ENCODE measurements at places on chromosomes 13 and 19.

- DNase-seq = no peak
Observed at GRCh38 chr13:95235199-95235756, 66.0 kb downstream of the ABCC4 start.

DNA sequence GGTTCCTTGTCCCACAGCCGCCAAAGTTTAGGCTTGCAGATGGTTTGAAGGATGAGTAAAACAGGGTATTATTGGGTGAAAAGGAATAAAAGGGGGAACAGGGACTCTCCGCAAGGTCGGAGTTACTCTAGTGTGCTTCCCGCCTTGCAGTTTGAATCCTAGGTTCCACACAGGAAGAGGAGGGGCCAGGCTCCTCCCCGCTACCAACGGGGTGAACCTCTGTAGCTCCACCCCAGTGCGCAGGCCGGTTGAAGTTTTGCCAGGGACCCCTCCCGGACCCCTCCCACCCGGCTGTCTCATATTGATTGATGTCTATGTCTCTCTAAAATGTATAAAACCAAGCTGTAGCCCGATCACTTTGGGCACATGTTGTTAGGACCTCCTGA, 11.6 kb upstream of the GTF2F2 start:
- no peak for DNase-seq

DNA sequence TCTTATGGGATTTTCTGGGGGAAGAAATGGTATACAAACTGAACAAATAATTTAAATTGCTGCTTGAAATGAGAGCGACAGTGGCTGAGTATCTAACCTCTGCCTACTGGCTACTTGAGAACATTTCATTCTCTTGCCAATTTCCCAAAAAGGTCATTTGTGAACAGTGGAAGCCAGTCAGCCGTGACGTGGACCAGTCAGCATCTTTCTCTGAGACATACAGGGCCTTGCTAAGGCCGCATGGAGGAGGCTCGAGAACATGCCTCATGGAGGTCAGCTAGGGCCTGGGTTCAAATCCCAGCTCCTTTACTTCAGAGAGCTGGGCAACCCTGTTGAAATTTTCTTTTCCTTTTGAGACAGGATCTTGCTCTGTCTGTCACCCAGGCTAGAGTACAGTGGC, 20.3 kb downstream of the ZC3H4 start:
- DNase-seq = no peak

GRCh38 chr13:106722620-106723019, 154.7 kb upstream of the ARGLU1 start:
- DNase-seq = no peak

- DNase-seq = no peak
Observed at GRCh38 chr13:32126278-32126677, 94.7 kb downstream of the FRY start.

DNA sequence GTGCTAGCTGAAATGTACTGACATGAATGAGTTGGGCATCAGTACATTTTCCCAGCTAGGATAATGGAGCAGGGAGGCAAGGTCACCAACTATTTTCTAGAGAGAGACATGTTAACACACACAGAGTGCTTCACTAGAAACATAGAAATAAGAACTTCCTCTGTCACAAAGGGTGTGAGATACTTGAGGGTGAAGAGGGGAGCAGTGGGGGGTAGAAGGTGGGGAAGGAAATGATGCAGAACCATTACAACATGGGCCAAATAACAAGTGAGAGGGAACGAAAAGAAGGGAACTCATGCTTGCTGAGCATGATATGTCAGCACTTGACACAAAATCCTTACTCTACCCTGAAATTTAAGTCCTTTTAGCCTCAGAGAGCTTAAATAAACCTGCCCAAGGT, 87.8 kb upstream of the RFC3 start:
- DNase-seq = no peak

DNA sequence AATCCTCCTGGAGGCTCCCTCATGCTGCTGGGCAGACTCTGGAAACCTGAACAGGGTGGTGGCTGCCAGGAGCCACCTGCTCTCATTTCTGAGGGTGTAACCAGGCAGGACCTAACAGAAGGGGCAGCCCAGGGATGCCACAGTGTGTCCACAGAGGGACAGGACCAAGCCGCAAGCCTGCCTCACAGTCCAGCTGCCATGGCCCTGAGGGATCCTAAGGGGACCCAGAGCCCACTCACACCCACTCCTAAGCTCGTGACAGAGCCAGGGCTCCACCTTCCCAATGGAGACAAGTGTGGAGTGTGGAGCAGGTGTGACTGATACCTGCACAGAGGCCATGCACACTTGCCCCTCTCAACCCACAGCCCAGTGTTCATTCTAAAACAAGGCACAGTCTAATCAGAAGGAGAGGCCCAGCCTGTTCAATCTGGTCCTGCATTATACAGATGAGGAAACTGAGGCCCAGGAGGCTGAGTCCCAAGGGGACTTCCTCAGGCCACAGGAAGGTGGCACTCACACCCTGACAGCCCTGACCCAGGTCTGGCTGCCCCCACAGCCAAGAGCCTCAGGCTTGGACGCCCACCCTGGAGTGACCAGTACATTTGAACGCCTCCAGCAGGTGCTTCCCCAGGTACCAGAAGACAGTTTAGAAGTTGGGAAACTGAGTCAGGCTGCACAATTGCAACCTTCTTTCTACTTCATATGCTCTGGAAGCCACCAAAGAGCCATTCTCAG, 220.1 kb downstream of the TUBA3C start:
- DNase-seq = no peak

GRCh38 chr13:33284031-33284430, 1.5 kb downstream of the STARD13 start:
- no peak for DNase-seq

DNA sequence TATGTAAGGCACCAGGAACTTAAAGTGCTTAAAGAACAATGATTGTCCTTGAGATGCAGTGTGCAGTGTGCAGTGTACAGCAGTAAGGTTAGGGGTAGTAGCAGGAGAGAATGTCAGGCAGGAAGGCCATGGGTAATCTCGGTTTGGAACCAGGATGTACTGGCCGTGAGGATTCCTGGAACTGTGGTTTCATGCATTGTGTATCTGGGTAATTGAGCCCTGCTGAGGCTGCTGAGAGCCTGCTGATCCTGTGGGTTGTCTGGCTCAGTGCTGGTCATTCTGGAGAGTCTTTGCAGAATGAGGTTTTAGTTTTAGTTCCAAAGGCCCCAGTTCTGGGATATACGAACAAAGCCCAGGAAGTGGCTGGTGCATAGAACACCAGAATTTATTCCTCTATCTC, 71.0 kb downstream of the ZNF568 start:
- no peak for DNase-seq

GRCh38 chr19:46270521-46271256, 26.2 kb upstream of the HIF3A start:
- no peak for DNase-seq

GRCh38 chr19:47697863-47698609, 15.2 kb upstream of the EHD2 start:
- peak; percentile 23 for DNase-seq

DNA sequence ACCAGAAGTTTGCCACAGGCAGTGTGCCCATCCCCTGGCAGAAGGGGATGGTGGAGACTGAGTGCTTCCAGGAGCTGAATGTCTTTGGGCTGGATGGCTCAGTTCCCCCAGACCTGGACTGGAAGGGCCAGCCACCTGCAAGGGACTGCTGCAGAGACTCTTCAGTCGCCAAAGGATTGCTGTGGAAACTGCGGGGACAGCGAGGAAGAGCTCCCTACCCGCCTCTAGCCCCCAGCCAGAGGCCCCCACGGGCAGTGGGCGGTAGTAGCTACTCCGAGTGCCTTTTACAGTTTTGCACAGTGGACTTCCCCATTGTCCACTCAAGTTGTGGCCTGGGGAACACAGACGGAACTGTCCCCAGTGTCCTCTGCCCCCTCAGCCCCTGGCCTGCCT, 138.5 kb downstream of the ZDHHC20 start:
- DNase-seq = no peak

GRCh38 chr13:99312493-99312883, 5.3 kb upstream of the GPR183 start:
- no peak for DNase-seq

DNA sequence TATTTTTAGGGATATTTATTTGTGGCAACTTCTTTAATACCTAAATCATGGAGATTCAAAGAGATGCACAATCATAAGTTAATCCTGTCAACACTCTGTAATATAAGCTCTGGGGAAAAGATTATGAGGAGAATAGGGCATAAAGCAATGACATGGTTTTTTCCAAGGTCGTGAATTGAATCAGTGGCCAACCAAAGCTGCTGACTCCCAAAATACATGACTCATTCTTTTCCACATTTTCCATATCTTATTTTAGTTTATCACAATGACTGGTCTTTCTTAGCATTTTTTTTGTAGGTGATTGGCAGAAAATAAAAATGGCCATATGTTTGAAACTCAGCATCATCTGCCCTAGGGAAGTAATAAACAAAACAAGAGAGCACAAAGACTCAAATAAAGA, 28.5 kb upstream of the RBM26 start:
- DNase-seq = no peak

- no peak for DNase-seq
Observed at GRCh38 chr19:30920222-30920621, 429.0 kb downstream of the TSHZ3 start.

GRCh38 chr13:65555962-65556361, 1674.2 kb downstream of the PCDH9 start:
- DNase-seq = no peak

DNA sequence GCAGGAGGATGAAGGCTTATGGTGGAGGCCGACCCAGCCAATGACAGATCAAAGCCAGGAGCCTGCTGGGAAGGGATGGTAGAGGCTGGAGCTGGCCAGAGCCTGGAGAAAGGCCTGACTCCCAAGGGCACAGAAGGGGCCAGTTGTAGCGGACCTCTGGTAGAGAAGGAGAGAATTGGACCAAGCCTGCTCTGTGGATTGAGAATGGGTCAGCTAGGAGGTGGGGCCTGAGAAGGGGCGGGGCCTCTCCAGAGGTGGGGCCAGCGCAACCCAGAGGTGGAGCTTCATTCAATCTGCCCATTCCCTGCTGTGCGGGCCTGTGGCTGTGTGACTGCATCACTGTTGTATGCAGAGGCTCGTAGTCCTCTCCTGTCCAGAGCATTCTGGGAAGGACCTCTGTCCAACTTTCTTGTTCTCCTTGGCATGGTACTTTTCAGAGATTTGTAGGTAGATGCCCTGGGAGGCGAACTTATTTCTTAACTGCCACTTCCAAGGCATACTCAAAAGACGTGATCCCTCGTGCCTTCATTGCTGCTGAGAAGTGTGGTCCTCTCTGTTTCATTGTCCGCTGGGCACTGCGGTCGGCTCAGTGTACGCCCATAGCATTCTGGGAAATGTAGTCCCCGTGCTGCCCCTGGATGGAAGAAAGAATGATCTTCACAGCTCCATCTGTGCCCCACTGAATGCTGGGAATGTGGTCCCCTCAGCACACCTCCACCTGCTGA, 6.7 kb downstream of the GRIN2D start:
- no peak for DNase-seq

- DNase-seq = no peak
Observed at GRCh38 chr19:359653-359925, 15.0 kb upstream of the MIER2 start.

GRCh38 chr13:53150568-53150967, 122.0 kb downstream of the OLFM4 start:
- no peak for DNase-seq

- no peak for DNase-seq
Observed at GRCh38 chr13:35879111-35879510, 252.1 kb downstream of the DCLK1 start.

DNA sequence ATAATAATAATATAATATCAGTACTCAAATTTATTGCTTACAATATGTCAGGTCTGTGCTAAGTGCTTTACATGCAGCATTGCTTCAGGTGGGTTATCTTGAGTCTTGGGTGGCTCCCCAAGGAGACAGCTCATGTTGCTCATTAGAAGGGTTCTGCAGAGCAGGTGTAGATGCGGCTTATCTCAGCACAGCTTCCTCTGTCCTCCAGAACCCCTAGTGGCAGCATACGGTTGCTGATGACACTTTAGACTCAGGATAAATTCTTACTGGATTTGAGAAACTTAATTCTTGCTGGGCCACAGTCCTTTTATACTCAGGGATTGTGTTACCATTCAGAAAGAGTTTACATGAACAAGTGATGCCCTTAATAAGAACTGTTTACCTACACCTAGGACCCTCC, 8.9 kb downstream of the COG3 start:
- DNase-seq = peak; percentile 14

DNA sequence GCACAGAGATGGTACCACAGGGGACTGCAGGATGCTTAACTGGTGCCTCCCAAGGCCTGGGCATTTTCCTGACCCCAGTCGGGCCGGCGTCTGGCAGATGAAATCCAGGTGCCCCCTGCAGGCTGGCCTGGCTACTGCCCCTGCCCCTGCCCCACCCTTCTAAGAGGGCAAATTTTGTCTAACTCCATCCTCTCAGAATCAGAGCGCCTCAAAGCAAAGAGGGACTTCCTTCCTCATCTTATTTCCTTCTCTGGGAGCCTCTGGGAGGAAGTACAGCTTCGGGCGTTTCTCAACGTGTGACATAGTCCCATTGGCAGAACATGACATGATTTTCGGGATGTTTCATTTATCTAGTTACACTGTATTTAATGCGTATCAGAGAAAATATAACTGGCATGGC, 2.7 kb downstream of the PRKACA start:
- peak; percentile 40 for DNase-seq

- no peak for DNase-seq
Observed at GRCh38 chr19:18157465-18158063, 4.6 kb downstream of the PIK3R2 start.

Measured in activated gamma-delta T cell treated with Interleukin-2 at 50 U/mL for 16 hours (primary cell).